ENCODE measurements at places on chromosomes 4 and X. TPM values are rescaled to one million over a fixed set of nuclear protein-coding genes. Genes with fewer than 3 reads are reported as not detected.

HEPH gene
- 12.2 TPM for total RNA-seq

ZNF711 gene
- total RNA-seq: 24.0 TPM

MAGEE2 gene
- total RNA-seq: not detected

CPLX1 gene
- 2.5 TPM for total RNA-seq

PRKG2 gene
- 0.77 TPM for total RNA-seq

IL2 gene
- total RNA-seq: not detected

SPIN2A gene
- total RNA-seq: 0.98 TPM

PPP2R3B gene
- total RNA-seq: 88.4 TPM

CXCR3 gene
- not detected for total RNA-seq

DCX gene
- total RNA-seq: 80.8 TPM

GLRA2 gene
- 1.3 TPM for total RNA-seq

USP26 gene
- not detected for total RNA-seq

TLR8 gene
- total RNA-seq: not detected

TEX11 gene
- not detected for total RNA-seq

HTR2C gene
- 0.07 TPM for total RNA-seq

WAS gene
- 0.64 TPM for total RNA-seq

ADH4 gene
- total RNA-seq: not detected

ERVMER34-1 gene
- 3.3 TPM for total RNA-seq

CCKAR gene
- total RNA-seq: not detected

DOK7 gene
- total RNA-seq: not detected

HNRNPD gene
- 610 TPM for total RNA-seq

IL15 gene
- total RNA-seq: not detected

GYPE gene
- total RNA-seq: not detected

SH3RF1 gene
- total RNA-seq: 21.2 TPM

ERCC6L gene
- total RNA-seq: 13.3 TPM

TSPAN7 gene
- total RNA-seq: 9.7 TPM

SGMS2 gene
- 1.6 TPM for total RNA-seq

PLXNB3 gene
- 16.2 TPM for total RNA-seq

GK gene
- total RNA-seq: 16.9 TPM

CSN1S1 gene
- not detected for total RNA-seq

PIN4 gene
- 14.0 TPM for total RNA-seq

FUNDC2 gene
- 105 TPM for total RNA-seq

CDKL2 gene
- total RNA-seq: 1.1 TPM

NKX6-1 gene
- 19.2 TPM for total RNA-seq

CDX4 gene
- total RNA-seq: not detected

SCLT1 gene
- 22.7 TPM for total RNA-seq

FRAS1 gene
- 9.3 TPM for total RNA-seq

Measured in neural crest cell (in vitro differentiated cells).